ENCODE measurements at places on chromosomes 13 and 19.

DNA sequence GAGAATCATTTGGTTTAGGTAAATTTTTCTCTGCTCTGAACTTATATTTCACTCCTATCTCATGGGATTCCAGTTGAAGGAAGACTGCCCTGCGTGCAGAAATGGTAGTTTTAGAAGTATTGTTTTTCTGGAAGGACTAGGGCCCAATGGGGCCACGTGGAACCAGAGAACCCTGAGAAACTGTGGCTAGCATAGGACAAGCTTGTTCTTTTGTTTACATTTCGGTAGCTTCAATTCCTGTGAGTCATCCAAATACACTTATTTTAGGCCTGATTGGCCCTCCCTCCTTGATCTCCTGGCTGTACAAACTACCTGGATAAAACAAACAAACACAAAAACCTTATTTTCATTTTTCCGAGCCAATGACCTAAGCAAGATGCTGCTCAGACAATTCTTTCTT lies 124.0 kb downstream of the ITGBL1 start:
- DNase-seq: no peak

- no peak for DNase-seq
These were observed 62.7 kb downstream of the F2RL3 start for GRCh38 chr19:16951529-16951928.

DNA sequence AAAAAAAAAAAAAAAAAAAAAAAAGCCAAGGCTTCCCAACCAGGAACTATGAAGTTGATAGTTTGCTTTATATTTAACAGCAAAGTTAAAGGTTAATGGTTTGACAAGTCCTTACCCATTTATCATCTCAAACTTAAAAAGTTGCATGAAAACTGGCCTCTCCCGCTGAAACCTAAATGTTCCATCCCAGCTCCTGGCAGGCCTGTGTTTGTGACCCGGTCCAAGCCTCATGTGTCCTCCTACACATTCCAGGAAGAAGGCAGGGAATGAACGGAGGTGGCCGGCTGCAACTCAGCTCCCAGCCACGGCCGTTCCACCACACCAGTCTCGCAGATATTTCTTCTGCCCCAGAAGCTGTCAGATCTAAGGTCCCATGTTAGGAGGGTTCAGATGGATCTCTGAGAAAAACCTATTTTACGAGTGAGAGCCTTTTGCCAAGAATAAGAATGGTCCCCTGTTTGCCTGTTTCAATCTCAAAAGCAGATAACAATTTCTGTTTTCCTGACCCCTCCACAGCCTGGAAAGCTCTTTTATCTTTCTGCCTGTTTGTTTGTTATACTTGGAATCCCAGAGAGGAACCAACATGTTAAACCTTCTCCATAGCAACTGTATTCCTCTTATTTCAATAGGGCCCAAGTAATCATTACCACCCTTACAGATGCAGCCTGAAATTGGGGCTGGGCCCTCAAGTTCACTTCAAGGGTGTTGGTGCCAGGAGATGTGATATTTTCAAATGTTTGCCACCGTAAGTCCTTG lies 56.5 kb downstream of the KCTD12 start:
- no peak for DNase-seq

DNA sequence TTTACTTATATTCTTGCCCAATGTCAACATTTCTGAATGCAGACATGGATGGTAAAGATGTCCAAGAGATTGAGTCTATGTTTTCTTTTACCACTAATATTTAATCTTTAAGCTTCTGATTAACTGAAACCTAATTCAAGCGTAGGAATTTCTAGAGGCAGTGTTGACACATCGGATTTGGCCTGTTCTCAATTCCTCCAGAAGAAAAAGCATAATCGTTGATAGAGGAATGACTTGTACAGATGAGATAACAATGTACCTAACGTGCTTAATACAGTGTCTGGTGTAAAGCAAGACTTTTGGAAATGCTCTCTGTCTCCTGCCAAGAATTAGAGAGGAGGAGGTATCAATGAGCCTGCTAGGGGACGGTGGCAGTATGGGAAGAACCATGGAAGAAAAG lies 35.2 kb downstream of the SLC15A1 start:
- DNase-seq: no peak

GRCh38 chr13:51453959-51454703 lies 1.3 kb upstream of the INTS6 start:
- DNase-seq: peak; percentile 23

DNA sequence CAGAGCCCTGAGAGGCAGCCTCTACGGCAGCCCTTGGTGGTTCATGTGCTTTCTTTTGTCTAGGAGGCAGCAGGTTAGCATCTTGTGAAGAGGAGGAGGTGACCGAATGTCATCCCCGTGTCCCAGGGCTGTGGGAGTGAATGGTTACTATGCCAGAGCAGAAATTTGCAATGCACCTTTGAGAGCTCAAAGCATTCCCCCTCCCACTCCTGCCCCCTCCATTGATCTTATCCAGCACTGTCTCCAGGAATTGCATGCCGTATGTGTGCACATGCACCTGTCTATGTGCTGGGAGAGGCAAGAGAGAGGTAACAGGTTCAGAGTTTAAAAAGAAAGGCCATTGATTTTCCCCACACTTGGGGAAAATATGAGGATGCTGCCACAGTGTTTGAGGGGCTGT lies 10.2 kb downstream of the RASL11A start:
- DNase-seq: no peak

- no peak for DNase-seq
These were observed 214.7 kb downstream of the SLITRK1 start for GRCh38 chr13:83667606-83668005.

- DNase-seq: no peak
These were observed 4.7 kb upstream of the POMP start for GRCh38 chr13:28654276-28654675.

GRCh38 chr13:34941835-34942731 lies at the start of gene NBEA:
Gene NBEA, plus strand, starts transcription at chr13:34942270. Its CDS starts 551 bp downstream, at chr13:34942821.
- DNase-seq: peak; percentile 69

- DNase-seq: no peak
These were observed 131.5 kb upstream of the GJB6 start for GRCh38 chr13:20363603-20364002.

- DNase-seq: no peak
These were observed 655 bp upstream of the S1PR5 start for GRCh38 chr19:10517760-10518443.

GRCh38 chr19:11196406-11197287 lies 698 bp downstream of the KANK2 start:
- no peak for DNase-seq

GRCh38 chr19:42440357-42441048 lies 2.2 kb downstream of the CXCL17 start:
- peak; percentile 62 for DNase-seq

DNA sequence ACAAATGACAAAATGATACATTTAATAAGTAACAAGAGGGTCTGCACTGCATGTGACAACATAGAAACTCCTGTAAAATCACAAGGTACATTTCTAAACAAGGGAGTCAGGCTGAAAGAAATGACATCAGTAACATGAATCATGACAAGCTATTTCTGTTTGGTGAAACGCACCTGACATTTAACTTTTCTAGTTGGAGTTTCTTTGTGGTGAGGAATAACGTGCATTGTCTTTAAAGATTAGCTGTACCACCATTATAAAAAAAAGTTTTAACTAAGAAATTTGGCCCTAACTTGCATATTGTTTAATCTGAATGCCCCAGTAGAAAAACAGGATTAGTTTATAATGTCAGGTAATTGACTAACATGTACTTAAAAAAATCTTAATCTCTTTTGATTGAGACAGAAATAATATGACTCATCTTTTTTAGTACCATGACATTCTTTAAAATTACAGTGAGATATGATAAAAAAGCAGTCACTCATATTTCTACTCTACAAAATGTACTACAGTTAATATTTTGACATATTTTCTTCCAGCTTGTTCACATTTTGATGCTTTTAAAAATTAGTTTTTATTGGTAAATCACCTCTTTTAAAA lies 418.2 kb downstream of the KLF12 start:
- DNase-seq: no peak

GRCh38 chr13:36829753-36830152 lies 10.7 kb downstream of the RFXAP start:
- DNase-seq: no peak

DNA sequence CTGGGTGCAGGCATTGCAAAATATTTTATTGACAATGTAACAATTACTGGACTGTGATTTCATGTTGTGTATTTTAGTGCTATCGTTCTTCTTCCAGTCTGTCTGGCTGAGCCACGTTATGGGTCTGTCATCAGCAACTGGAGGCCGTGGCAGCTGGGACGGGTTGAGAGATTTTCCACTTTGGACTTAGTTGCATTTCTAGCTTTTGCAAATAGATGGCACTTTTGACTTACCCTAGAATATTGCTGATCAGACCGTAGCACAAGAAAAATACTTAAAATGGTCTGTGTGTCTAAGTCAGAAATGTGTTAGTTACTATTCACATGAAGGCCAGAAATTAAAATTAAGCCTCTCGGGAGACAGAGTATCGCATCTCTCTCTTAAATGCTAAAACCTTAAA lies 211.1 kb downstream of the TEX29 start:
- no peak for DNase-seq

DNA sequence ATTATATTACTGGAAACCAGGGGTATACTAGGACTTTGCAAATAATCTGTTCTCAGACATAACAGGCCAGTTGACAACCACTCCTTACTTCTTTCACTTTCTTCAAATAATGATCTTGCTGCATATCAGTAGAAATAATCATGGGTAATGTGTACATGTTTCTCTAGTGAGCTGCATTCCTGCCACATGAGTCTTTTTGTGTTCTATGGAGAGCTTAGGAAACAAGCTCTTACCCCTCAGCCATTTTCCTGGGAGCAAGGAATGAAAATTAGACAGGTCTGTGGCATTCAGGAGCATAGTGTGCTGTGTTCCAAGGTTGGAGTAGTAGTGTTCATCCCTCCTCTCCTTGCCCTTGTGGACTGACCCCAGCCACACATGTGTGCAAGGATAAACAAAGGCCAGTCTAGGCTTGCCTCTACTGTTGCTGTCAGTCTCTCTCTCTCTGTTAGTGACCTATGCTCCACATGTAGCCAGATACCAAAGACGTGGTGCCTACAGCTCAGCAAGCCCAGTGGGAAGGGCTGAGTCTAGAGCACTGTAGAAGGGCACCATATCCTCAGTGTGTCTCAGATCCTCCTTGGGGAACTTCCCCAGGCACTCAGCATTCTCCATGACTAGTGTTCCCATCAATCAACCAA lies 11.5 kb upstream of the OXGR1 start:
- DNase-seq: no peak

DNA sequence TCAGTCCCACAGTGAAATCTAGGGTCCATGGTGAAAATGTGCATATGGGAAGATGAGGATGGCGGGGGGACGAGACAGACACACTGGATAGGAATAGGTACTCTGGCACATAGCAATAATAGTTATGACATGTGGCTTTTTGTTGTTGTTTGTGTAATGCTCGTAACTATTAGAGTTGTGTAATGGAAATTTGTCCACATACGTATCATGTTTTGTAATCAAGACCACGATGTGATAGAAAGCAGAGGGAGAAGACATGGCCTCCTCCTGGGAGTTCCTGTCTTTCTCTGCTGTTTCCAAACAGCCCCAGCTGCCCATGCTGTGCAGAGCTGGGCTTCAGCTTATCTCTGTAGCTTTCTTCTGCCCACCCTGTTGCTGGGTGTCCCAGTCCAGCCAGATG lies 185.3 kb upstream of the TMTC4 start:
- no peak for DNase-seq

DNA sequence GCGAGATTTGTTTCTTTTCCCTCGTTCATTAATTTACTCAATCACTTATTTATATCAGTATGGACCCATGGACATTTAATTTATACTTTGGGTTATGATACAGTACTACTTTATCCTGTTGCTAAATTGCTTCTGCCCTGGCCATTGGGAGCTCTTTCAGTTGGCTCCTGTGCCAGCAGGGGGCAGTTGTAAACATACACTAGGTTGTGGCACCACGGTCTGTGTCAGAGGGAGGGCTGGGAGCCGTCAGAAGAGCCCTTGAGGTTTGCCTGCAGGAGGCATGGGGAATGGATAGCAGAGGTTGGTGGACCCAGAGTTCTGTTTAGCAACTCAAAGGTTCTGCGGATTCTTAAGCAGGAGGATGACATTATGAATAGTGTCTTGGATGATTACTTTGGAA lies 94.3 kb downstream of the ERCC5 start:
- DNase-seq: no peak

DNA sequence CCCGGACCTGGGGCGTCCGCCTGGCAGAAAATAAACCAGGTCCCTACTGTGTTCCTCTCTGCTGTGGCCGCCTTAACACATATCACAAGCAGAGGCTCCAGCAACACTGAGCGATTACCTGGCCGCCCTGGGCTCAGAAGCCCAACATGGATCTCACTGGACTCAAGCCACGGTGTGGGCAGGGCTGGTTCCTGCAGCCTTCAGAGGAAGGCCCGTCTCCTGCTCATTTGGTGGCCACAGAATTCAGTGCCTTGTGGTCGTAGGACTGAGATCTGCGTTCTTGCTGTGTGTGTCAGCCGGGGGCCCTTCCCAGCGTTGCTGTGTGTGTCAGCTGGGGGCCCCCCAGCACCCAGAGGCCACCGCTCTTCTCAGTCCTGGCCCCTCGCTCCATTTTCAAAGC lies 30.2 kb downstream of the C2CD4C start:
- no peak for DNase-seq

GRCh38 chr13:42225051-42225450 lies 46.9 kb upstream of the AKAP11 start:
- DNase-seq: no peak

Measured in stimulated activated CD4-positive, alpha-beta T cell treated with anti-CD3 and anti-CD28 coated beads, Interleukin-15, amount 100 ng/mL, for 1 hour (primary cell).